ENCODE measurements at places on chromosomes 12 and 14. TPM values are rescaled to one million over a fixed set of nuclear protein-coding genes. Genes with fewer than 3 reads are reported as not detected.

The AMHR2 gene
- total RNA-seq: not detected

The RTL1 gene
- total RNA-seq: not detected

The ERP27 gene
- not detected for total RNA-seq

The KCNH5 gene
- not detected for total RNA-seq
